Posterior cingulate gyrus (tissue), 11 donors: ENCODE measurements at places on chromosomes 16 and 17.

- no peak for DNase-seq
These were observed 37.0 kb downstream of the STXBP4 start for GRCh38 chr17:55005520-55005919.

DNA sequence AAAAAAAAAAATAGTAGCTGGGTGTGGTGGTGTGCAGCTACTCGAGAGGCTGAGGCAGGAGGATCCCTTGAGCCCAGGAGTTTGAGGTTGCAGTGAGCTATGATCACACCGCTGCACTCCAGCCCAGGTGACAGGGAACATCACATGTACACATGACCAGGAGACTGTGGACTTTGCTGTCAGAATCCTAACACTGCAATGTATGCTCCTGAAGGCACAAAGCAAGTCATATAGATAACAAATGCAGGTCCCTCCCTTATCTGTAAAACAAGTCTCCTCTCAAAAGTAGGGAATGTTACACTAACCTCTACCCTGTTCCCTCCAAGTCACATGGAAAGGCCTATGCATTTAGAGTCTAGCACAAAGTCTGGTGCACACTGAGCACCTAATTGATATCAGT is 48.5 kb downstream of the ARHGAP17 start:
- DNase-seq: no peak

DNA sequence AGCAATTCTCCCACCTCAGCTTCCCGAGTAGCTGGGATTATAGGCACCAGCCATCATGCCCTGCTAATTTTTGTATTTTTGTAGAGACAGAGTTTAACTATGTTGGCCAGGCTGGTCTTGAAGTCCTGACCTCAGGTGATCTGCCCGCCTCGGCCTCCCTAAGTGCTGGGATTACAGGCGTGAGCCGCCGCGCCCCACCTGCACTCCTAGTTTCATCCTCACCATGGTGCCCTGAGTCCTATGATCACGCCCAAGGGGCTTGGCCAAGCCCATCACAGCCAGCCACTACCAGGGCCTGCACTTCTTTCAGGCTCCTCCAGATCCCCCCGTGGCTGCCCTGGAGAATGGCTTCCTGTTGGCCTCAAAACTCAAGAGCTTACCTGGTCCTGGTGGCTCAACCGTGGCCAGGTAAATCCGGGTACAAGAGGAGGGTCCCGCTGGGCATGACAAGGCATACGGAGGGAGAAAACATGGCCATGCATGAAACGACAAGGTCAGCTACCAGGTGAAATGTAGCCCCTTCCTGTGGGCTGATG is 20.4 kb upstream of the TFAP4 start:
- no peak for DNase-seq

- DNase-seq: no peak
These were observed 128.2 kb upstream of the COX10 start for GRCh38 chr17:13940858-13941665.

- peak; percentile 93 for DNase-seq
These were observed at the start of gene MSL1 for GRCh38 chr17:40121181-40122135. Gene MSL1, plus strand, starts transcription at chr17:40121971. Its CDS starts 642 bp downstream, at chr17:40122613.
